ENCODE measurements at places on chromosomes 4 and X.
A peak's percentile ranks its signal among the peaks of the same experiment; 100 is the strongest.

DNA sequence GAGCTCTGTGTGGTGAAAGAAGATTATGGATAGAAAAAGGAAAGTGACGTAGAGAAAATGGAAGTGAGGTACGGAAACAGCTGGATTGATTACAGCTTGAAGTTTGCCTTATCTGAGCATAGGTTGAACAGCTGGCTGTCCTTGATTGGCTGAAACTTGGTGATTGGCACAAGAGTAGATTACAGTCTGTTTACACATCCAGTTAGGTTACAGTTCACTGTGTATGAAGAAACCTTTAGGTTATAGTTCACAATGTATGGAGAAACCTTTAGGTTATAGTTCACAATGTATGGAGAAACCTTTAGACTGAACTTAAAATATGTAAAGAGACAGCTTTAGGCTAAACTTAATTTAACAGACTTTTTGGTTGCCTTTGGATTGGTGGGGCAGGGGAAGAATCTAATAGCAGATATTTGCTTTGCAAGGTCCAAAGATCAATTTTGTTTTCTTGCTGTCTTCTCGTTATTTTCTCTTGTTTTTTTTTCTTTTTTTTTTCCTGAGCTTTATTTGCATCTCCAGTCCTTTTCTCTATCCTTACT lies 15.6 kb upstream of the ART3 start:
- no peak for DNase-seq

DNA sequence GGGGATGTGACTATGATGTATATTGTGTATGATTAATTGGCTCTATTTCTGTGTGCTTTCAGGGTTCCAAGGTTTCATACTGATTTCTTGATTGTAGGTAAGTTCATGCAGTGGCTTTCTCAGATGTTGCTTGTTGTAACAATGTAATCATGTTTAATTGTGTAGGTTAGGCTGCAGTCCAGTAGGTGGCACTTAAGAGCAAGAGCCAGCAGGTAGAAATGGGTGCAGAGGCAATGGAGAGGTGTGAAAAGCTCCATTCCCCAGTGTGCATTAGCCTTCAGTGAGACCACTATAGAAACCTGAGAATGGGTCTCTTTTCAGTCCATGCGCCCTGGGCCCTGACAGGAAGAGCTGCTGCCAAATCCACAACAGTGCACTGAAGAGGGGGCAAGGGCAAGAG lies 28.2 kb downstream of the DCAF12L2 start:
- DNase-seq, result peak; percentile 0

DNA sequence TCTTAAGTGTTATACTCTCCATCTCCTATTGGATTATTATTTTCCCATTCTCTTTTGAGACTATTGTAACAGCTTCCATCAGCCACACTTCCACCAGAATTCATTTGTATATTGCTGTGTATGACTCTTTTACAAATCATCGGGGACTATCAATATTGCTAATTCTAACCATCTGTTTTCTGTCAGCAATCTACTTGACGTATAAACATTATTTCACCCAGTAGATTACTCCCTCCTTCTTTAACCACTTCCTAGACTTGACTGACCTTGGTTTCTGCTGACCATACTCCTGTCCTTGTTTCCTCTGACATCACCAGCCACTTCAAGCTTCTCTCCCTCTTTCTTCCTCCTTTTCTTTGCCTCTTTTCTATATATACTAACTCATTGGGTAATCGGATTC lies 402.9 kb downstream of the PCDH18 start:
- no peak for DNase-seq

GRCh38 chrX:155968326-155968661 lies 29.2 kb upstream of the IL9R start:
- no peak for DNase-seq
